ENCODE measurements at places on chromosomes 7 and 10.

- no peak for DNase-seq
Observed at GRCh38 chr7:55970978-55971377, 6.6 kb downstream of the NIPSNAP2 start.

DNA sequence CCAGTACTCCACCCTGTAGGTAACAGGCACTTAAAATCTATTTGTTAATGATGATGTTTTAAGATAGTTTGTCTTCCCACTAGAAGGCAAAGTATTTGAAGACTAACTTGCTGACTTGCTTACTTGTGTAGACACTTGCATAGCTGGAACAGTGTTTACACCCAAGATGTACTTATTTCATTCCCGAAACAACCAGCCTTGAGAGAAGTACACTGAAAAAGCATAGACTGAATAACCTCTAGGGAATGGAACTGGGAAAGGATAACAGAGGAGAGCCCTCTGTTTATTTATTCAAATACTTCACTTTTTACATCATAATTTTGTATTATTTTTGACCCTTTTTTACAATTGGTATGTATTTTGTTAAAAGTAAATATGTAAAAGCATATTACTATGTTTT, 33.1 kb upstream of the TMEM26 start:
- DNase-seq: no peak

GRCh38 chr10:110442746-110443145, 55.0 kb upstream of the DUSP5 start:
- no peak for DNase-seq

DNA sequence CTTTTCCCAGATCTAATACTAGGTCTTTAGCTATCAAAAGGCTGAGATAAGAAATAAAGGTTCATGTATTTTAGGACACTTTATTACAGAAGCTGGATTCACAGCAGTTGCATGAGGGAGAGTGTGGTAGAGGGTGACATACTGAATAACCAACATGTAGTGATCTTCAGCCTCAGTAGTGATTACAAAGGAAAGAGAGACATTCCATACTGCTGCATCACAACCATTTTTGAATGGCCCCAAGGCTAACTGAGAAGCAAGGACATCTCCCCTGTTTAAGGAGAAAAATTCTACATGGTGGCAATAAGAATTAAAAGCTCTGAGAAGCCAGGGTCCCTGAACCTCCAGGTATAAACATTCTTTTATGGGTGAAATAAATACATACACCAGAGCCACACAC, 35.3 kb downstream of the COG5 start:
- DNase-seq: no peak

GRCh38 chr10:95429639-95430038, 131.5 kb downstream of the SORBS1 start:
- DNase-seq: no peak

- DNase-seq: no peak
Observed at GRCh38 chr7:988426-988911, 5.5 kb downstream of the CYP2W1 start.

DNA sequence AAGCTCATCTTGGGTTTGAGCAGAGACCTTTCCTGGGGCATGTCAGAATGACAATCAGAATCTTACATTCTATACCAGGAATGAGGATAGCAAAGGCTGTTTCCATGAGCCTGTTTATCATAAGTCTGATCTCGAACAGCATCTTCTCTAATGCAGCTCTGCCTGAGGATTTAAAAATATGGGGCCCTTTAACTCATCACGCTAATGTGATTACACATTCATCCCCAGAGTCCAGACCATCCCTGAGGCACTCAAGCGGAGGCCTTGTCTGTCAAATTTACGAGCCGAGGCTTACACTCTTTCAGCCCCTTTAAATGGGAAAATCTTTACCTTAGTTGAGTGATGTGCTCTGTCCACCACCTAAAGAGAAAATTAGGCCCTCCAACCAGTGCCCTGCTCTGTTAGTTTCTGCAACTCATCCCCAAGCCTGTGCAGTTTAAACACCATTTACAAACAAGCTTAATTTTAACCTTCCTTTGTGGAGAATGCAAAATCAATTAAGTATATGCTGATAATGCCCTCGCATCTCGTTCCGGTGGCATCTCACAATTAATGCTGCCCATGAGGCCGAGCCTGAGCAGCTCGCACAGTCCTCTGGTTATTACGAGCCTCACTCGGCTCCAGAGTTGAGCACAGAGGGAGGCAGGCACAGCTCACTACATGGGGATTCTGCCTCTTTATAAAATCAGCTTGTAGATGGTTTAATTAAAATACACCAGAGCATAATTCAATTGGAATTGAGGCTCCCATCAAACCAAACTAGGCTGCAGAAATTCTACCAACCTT, 16.0 kb downstream of the CHST15 start:
- DNase-seq: no peak

- no peak for DNase-seq
Observed at GRCh38 chr10:88243836-88244730, 339.0 kb downstream of the RNLS start.

All from pons (tissue), 1 donor.